ENCODE measurements at places on chromosomes 6 and 20. TPM values are rescaled to one million over a fixed set of nuclear protein-coding genes. Genes with fewer than 3 reads are reported as not detected.
A peak's percentile ranks its signal among the peaks of the same experiment; 100 is the strongest.

- DNase-seq = no peak
Observed at GRCh38 chr6:14730654-14731053, 515.2 kb upstream of the JARID2 start.

DNA sequence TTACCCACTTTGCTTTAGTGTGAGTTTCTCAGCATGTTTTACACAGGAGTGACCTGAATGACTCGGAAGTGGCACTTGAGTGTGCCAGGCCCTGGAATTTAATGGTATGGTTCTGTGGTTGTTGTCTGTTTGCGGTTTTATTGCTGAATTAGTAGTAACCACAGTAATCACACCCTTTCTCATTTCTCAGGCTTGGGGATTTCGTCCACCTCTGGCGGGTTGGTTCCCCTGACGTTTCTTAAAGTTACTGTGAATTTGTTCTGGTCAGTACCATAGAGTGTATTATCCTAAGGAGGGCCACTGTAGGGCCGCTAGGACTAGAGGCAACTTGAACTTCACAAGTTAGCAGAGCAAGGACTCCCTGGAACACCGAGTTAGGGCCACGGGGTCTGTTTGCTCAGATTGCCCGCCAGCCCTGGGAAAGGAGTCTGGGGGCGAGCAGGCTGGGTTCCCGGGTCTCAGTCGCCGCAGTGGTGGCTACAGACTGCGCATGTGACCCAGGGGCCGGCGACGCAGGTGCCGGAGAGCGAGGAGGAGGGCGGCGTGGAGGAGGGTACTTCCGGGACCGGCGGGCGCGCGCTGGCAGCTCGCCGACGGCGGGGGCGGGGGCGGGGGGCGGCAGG lies 546 bp upstream of the KLHL32 start:
- no peak for DNase-seq

- DNase-seq = no peak
Observed at GRCh38 chr6:145071836-145072235, 663.5 kb downstream of the EPM2A start.

DNA sequence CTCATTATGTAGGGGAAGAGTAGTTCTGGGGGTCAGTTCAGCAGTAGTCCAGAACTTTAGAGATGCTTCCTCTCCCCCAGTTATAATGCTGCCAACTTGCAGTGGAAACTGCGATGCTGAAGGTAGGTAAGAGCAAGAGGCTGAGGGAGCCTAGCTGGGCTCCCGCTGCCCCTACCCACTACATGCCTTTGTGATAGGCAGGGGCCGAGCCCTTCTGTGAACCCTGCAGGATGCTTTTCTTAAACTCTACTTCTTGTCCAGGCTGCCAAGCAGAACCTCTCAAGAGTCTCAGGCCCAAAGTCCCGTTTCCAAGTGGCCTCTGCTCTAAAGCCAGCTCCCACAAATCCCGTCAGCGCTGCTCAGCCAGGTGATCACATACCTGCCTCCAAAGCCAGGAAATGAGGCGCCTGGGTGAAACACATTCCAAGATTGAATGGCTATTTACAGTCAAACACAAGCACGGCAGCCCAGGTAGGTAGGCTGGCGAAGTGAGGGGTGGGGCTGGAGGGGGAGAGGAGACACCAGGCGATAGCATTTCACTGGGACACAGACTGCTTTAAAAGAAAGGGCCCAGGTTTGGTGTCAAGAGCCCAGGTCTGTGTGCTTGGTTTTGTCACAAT lies 150.7 kb downstream of the CD24 start:
- DNase-seq = peak; percentile 54

DNA sequence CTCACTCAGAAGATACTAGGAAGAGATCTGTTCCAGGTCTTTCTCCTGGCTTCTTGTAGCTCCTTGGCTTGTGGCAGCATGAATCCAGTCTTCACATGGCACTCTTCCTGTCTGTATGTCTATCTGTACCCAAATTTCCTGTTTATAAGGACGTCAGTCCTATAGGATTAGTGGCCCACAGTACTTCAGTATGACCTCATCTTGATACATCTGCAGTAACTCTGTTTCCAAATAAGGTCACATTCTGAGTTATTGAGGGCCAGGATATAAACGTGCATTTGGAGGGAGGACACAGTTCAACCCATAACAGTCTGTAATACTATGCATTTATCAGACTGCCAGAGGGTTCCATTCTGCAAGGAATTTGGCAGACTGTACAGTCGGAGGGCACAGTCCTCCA lies 57.6 kb upstream of the DYNLRB1 start:
- DNase-seq = no peak

- no peak for DNase-seq
Observed at GRCh38 chr6:148446681-148447080, 104.0 kb downstream of the SASH1 start.

DNA sequence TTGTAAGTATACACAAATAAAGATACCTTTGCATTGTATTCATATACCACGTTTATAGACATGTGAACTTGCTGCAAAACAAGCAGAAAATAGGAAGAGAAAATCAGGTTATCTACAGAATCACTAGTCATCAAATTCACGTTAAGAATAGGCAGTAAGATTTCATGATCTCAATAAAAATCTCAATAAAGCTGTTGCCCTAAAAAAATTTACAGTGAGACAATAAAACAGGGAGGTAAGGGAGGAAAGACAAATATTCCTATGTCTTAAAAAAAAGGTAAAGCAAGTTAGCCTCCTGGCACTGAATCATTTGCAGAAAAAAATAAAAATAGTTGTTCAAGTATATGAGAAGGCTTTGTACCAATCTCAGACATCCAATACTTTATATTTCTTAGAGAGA lies 44.1 kb downstream of the GPX5 start:
- DNase-seq = no peak

DNA sequence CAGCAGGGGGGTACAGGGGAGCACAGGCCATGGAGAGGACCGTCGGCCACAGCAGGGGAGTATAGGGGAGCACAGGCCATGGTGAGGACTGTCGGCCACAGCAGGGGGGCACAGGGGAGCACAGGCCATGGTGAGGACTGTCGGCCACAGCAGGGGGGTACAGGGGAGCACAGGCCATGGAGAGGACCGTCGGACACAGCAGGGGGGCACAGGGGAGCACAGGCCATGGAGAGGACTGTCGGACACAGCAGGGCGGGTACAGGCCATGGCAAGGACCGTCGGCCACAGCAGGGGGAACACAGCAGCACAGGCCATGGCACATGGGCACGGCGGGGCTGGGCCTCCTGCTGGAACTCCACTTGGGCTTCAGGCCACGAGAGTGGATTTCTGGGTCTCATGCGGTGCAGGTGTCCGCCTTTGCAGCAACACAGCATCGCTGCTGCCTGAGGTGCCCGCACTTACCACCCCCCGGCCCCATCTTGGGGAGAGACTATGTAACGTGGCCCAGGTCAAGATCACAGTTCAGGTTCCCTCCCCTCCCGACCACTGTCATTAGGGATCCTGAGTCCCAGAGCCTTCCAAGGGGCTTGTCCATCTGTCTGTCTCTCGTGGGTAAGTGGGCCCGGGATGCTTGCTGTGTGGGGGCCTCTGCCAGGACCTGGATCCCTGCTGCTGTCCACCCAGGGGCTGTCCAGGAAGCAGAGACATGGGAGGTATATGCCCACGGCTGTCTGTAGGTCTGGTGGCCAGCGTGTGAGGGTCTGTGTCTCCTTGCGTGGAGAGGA lies 2.5 kb downstream of the NPBWR2 start:
- DNase-seq = peak; percentile 41

DNA sequence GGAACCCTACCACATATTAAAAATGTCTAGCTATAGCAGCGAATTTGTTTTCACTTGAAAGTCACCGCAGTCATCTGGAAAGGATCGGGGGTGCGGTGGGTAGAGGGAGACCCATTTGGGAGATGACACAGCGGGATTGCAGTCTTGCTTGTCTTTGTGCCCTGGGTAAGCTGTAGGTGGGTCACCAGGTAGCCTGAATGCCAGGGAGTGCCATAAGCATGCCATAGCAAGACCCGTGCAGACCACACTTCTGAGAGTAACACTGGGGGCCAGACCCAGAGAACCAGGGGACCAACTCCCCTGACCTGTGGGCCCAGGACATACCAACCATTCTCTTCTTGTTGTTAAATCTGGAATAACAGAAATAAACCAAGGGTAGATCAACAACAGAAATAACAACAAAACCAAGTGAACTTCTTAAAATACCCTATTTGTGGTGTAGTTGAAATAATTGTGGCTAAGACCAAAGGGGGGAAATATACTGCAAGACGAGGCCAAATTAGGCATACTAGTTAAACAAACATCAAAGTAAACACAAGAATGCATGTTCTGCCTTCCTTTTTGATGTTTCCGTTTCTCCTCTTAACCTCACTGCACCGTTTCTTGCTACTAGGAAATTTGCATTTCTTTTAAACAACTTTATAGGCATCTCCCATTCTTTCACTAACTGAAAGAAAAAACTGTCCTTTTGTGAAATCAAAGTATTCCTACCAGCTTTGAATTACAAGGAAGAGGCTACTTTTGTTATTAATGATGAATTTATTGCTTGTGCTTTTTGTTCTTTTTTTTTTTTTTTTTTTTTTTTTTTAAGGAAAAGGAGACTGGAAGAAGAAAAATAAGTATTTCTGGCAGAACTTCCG lies 128.2 kb downstream of the SASH1 start:
- peak; percentile 43 for DNase-seq

DNA sequence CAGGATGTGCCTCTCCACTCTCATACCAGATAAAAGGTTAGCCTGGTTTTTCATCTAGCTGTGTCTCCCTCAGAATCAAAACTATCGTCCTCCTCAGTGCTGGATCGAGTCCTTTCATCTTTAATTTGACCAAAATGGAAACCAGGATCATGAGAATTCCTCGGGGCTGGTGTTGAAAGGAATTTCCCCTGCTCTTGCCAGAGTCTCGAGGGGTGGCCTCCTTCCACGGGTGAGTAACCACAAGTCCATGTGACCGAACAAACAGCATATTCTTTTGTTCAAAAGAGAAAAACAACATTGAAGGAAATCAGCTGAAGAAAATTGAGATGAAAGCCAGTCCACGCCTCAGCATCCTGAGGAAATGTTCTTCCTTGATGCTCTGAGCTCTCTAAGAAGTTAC lies 165.9 kb upstream of the CDYL start:
- no peak for DNase-seq

DNA sequence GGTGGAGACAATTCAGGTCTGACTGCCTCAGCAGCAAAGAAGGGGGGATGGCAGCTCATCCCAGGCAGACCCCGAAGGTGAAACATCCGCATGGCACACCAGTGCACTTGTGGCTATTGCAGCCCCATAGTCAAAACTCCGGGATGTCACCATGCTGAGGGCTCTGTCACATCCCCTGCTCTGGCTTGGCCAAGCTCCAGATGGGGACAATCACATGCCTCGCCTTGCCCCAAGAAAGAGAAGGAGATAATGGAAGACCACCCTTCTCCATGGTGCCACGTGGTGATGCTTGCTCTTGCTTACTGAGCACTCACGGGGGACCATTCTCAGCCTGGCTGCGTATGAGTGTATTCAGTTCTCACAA lies 60.2 kb downstream of the RBM38 start:
- no peak for DNase-seq

The MTG2 gene
- 22.8 TPM for total RNA-seq

The SIRPB2 gene
- total RNA-seq = 0.28 TPM

The TUBB2B gene
- total RNA-seq = 599 TPM

All from H1 (cell line).